ENCODE measurements at places on chromosomes 1 and 21.

GRCh38 chr1:244012202-244012601 is 38.9 kb upstream of the ZBTB18 start:
- DNase-seq, result peak; percentile 13

- no peak for DNase-seq
Measured at GRCh38 chr1:164051782-164052181, 507.2 kb upstream of the PBX1 start.

DNA sequence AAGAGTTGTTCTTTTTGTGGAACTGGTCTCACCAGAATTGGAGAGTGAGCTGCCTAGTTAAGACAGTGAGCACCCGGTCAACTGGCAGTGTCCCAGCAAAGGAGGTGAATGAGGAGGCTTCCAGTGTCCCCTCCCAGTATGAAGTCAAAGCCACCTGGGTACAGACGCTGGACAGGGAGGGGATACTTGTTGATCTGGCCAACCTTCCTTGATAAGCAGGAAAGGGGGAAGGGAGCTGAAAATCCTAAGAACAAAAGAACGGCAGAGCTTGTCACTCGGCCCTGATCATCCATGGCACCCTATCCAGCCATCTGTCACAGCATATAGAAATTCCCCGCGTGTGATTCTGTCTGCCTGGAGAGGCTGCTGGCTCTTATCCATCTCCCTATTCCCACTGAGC is 91.5 kb downstream of the SSBP3 start:
- peak; percentile 87 for DNase-seq

DNA sequence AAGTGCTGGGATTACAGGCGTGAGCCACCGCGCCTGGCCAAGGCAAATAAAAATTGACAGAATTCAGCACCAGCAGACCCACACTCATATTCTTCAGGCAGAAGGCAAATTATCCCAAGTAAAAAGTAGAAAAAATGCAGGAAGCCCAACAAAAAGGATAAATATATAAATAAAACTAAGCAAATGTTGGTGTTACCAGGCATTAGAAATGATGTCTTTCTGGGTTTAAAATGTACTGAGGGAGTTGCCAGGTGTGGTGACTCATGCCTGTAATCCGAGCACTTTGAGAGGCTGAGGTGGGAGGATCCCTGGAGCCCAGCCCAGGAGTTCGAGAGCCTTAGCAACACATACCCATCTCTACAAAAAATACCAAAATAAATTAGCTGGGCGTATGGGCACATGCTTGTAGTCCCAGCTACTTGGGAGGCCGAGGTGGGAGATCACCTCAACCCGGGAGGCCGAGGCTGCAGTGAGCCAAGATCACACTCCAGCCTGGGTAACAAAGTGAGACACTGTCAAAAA is 6.3 kb downstream of the INTS11 start:
- DNase-seq, result peak; percentile 56

DNA sequence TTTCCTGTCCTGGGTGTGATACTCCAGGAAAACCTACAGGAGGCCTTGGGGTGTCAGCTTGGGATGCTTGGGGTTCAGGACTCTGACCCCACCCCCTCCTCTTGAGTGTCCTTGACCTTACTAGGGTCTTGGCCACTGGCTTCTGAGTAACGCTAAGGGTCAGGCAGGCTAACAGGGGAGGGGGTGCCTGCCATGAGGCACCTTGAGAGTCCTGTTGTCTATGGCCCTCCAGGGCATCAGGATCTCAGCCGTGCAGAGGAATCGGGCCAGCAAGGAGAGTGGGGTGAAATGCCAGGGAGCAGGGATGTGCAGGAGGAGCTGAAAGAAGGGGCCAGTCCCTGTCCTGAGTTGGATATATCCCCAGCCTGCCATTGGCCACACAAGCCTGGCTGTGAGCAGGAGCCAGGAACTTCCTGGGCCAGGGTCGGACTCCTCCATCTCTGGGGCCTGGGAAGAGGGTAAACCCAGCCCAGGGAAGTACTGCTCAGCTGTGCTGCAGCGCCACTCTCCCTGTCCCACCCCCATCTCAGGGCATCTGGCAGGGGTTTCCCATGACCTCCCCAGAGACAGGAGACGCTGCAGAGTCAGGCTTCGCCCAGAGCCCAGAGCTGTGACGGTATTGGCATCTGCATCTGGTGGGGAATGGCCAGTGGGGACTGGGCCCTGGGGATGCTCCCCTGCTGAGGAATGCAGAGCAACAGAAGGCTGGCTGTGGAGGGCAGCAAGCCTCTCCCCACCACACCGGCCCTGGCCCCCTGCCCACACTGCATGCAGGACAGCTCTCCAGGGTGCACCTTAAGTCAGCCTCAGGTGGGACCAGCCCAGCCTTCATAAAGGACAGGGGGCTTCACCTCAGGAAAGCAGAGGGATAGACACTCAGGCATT is 6.3 kb downstream of the KIF21B start:
- DNase-seq, result peak; percentile 75

DNA sequence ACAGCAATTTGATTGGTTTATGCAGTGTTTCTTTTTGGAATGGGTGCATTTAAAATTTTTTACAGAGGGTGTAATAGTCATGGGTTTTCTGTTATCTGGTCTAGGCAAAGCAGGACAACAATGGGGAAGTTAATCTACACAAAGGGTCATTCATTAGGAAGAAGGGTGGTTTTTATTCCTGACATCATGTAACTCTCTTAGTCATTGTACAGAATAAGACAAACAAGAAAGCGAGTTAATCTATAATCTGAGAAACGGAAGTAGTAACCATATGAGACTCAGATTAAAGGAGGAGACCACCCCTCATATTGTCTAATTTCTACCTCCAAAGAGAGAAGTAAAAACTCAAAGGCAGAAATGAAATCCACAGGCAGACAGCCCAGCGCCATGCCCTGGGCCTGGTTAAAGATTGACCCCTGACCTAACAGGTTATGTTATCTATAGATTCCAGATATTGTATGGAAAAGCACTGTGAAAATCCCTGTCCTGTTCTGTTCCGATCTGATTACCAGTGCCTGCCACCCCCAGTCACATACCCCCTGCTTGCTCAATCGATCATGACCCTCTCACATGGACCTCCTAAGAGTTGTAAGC is 10.5 kb upstream of the IFI6 start:
- no peak for DNase-seq
